ENCODE measurements at places on chromosomes 7 and 10.
A peak's percentile ranks its signal among the peaks of the same experiment; 100 is the strongest.

DNA sequence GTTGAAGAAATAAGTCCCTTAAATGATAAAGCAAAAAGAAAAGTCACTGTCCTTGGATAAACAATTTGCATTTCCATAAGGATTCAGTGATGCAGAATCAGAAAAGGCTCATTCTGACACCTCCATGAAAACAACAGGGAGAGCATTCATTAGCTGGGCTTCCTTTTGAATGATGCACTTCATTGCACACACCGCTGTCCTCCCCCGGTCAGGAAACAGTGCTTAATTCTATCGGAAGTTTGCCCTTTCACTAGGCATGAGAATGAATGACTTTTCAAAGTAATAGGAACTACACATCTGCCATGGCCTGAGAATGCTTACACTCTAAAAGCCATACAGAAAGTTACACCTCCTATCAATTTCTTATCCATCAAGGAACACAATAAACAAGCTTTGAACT lies 4.2 kb downstream of the PCDH15 start:
- no peak for DNase-seq

DNA sequence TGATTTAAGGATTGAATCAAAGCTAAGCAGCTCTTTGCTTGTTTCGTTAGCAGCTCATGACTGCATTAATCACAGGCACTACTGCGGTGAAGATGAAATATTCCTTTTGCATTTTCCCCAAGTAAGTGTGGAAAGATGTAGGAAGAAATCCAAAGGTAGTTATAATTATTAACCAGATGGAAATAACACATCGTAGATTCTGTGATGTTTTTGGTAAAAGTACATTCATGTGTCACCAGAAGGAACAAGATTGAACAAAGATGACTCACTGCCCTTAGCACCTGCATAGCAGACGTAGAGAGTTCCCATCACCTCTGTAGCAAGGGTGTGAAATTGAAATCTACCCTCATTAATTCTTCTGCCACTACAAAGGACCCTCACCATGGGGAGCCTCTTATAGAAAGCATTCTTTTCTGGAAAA lies 37.1 kb downstream of the SMURF1 start:
- no peak for DNase-seq

DNA sequence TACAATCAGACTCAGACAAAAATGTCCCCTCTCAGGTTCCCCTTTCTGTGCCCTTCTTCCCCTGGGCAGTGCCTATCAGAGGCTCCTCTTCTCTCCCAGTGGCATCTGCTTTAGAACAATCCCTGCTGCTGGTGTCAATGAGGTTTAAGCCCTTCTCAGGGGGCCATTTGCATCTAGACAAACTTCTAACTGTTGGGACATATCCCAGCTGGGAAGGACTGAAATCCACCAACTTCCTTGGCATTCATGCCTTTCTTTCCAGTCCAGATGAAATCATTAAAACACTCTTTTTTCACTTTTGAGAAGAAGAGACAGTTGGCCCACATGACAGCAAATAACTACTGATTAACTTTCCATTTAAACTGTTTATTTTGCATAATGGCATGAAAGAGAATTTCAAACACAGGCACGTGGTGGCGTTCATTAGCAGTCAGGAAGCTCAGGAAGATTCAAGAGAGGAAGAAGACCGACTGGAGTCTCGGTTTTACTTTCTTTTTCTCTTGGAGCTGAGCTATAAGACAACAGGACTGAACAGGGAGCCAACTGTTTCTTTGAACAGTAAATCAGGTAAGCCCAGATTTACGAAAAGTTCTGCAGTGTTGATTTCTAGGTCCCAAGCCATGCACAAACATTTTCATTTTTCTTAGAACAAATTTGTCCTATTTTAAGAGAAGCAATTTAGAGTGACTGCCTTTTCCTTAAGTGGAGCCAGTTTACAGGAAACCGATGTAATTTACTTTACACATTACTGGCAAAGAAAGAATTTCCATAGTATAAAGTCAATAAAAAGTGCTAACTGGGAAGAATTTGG lies at the start of gene GIMAP2:
GIMAP2 (plus strand) TSS at position 488 of the 811 bp plus-strand sequence. CDS start 1,354 bp downstream, outside the sequence.
- DNase-seq, result no peak

GRCh38 chr10:96833220-96834001 lies 1.3 kb downstream of the LCOR start:
- no peak for DNase-seq

GRCh38 chr7:36642414-36642813 lies 81.9 kb downstream of the AOAH start:
- DNase-seq, result no peak

GRCh38 chr10:71747551-71748523 lies 25.5 kb downstream of the VSIR start:
- DNase-seq, result no peak

- no peak for DNase-seq
Observed at GRCh38 chr10:3836222-3836820, 51.3 kb upstream of the KLF6 start.

- no peak for DNase-seq
Observed at GRCh38 chr7:79282070-79282694, 171.3 kb downstream of the MAGI2 start.

DNA sequence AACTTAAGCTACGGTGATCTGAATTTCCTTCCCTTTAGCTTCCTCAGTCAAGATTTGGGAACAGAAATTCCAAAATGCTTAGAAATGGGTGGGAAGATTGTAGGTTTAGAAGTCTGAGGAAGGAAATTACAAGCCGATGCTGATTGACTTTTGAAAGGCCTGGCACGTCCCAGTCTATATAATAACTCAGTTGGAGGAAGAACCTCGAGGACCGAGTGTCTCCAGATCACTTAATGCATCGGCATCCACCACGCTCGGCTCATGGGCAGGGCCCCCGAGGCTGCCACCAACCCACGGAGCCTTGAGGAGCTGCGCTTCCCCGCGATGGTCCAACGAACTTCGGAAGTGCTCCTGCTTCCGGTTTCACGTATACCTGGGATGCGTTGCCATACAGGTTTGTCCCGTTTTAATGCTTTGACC lies 10.4 kb upstream of the SP8 start:
- no peak for DNase-seq

DNA sequence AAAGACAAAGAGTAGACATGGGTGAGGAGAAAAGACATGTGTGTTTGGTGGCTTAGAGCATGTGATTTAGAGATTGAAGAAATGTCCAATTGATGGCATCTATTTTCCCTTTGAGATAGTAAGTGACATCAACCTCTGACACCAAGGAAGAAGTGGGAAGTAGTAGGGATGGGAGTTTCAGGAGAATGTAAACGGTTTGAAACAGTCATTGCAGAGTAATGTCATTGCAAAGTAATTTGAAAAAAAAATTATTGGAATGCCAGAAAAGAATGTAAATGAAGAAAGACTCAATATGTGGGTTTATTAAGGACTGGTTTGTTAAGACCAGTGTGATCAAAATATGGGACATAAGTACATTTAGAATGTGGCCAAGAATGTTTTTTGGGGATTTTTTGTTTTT lies 26.6 kb downstream of the GNG11 start:
- DNase-seq, result no peak

GRCh38 chr7:55073976-55074528 lies 55.2 kb downstream of the EGFR start:
- no peak for DNase-seq

DNA sequence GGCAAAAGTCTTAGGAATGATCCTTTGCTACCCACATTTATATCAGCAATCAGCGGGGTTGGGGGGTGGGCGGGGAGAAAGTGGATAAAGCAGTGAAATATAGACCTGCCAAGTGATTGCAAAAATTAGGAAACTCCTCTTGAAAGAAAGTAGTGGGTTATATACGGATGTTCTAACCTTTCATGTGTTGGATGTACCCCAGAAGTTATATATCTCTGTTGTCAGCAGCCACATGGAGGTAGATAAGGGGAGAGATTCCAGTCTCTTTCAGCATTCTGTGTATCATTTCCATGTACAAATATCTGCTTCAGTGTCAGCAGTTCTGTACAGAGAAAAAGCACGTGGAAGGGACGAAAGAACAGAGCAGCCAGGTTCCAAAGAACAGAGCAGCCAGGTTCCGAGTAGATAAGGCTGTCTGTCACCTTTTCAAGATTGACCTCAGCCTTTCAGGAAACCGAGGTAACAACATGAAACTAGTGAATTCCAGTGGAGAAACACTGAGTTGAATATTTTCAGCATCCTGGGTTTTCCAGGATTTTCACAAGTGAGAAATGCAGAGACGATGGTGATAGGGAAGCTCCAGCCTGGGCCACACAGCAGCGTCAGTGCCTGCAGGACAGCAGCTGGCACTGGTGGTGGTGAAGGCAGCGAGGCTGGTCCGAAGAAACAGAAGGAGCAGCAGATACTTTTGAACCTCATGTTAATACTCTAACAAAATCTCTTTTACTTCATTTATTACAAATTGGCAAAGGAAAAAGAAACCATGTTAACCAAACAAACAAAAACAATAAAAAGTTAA lies 212.3 kb downstream of the C7orf25 start:
- no peak for DNase-seq

DNA sequence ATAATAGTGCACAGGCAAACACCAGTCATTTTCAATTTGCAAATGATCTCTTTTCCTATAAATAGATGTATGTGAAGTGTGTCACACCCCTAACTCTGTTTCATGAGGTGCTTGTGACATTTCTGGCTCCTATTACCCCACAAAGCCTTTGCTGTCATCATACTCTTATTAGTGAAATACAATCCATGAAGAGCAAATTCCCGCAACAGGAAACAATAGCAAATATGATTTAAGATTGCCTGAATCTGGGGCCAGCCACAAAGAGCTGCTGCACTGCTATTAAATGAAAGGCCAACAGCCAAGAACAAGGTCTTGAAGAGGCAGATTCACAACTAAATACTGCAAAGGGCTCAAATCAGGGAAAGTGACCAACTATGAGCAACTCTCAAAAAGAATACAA lies 96.3 kb upstream of the CAV2 start:
- no peak for DNase-seq

DNA sequence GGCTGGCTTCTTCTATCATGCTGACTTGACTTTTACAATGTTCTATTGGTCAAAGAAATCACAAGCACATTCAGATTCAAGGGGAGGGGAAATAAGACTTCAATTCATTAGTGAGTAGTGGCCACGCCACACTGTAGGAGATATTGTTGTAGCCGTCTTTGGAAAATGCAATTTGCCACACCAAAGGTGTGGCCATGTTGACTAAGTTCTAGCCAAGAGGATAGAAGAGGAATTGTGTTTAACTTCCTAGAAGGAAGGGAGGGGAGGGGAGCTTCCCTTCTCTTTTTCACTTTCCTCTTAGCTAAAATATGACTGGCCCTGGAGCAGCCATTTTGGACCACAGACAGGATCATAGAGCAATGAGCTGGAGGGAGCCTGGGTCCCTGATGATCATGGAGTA lies 3.4 kb upstream of the PRKAR2B start:
- no peak for DNase-seq

- no peak for DNase-seq
Observed at GRCh38 chr7:15399441-15399840, 162.4 kb downstream of the AGMO start.

- no peak for DNase-seq
Observed at GRCh38 chr10:74342991-74343390, 192.0 kb downstream of the ADK start.

- DNase-seq, result no peak
Observed at GRCh38 chr7:6709808-6710207, 3.1 kb upstream of the ZNF12 start.

DNA sequence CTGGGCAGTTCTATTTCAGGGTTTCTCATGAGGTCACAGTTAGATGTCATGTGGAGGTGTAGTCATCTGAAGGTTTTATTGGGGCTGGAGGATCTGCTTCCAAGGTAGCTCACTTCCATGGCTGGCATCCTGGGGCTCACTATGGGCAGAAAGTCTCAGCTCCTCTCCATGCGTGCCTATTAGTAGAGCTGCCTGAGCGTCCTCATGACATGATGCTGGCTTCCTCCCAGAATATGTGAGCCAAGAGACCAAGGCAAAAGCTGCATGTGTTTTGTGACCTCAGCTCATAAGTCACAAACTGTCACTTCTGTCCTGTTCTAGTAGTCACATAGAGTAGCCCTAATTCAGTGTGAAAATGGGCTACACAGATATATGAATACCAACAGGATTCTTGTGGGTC lies 524.4 kb downstream of the SUGCT start:
- DNase-seq, result no peak

- peak; percentile 58 for DNase-seq
Observed at GRCh38 chr7:101814991-101815825, 2.2 kb upstream of the CUX1 start.

DNA sequence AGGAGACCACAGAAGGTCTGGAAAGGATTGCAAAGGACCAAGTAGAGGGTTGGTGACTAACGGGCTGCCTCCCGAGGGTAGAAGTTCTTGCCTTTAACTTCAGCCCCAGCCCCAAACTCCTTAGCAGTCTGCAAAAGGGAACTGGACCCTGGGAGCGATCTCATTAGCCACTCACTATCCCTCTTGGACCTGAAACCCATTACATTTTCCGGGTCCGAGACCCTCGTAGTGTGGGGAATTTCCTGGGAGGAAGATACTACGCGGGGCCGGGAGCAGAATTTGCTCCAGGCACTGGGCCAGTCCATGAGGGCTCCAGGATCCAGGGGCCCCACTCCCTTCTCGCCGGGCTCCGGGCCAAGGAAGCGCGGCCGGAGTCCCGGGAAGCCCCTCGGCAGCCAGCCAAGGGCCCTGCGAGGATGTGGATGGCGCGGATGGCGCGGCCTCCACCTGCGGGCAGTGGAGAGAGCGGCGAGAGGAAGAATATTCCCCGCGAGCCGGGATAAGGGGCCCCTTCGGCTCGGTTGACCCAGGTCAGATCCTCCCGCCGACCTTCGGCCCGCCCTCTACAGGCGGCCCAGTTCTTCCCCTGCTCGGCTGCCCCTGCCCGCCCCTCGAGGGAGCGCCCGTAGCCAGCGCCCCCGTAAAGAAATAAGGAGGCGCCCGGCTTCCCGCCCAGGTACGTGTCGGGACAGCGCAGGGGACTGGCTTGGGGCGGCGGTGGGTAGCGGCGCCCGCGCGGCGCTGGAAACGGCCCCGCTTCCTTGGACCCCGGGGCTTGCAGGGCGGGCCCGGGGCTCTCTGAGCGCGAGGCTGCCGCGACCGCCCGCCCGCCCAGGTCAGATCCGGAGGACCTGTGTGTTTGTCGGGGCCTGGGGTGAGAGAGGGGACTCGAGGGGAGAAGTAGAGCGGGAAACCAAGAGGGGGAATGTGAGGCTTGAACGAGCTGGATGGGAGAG lies at the start of gene MYO3A:
MYO3A (plus strand) TSS at position 577 of the 956 bp plus-strand sequence. CDS start 17,882 bp downstream, outside the sequence.
- no peak for DNase-seq

- no peak for DNase-seq
Observed at GRCh38 chr7:152193880-152194279, 168.4 kb downstream of the GALNT11 start.

GRCh38 chr10:112221545-112221944 lies 38.0 kb upstream of the GPAM start:
- DNase-seq, result no peak

- DNase-seq, result no peak
Observed at GRCh38 chr7:17863809-17864143, 76.5 kb downstream of the SNX13 start.

DNA sequence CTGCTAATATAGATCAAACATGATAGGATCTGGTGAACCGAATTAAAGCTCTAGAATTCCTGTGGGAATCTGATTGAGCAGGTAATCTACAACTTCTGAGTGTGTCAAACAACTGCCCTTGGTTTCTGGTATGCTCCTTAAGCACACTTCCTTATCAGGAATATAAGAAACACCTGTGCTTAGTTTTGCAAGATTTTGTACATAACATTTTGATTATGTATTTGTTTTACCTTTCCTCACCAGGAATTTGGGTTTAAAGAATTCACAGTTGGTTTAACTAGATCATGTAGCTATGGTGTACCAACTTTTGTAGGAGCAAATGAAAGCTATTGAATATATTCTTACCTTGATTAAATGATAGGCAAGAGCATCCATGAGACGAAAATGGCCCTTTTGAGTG lies 40.6 kb downstream of the MCU start:
- no peak for DNase-seq
